GF-D8 (cell line): ENCODE measurements at places on chromosomes 6 and 20.

GRCh38 chr6:156741287-156742073 is 35.7 kb upstream of the ARID1B start:
- no peak for DNase-seq

DNA sequence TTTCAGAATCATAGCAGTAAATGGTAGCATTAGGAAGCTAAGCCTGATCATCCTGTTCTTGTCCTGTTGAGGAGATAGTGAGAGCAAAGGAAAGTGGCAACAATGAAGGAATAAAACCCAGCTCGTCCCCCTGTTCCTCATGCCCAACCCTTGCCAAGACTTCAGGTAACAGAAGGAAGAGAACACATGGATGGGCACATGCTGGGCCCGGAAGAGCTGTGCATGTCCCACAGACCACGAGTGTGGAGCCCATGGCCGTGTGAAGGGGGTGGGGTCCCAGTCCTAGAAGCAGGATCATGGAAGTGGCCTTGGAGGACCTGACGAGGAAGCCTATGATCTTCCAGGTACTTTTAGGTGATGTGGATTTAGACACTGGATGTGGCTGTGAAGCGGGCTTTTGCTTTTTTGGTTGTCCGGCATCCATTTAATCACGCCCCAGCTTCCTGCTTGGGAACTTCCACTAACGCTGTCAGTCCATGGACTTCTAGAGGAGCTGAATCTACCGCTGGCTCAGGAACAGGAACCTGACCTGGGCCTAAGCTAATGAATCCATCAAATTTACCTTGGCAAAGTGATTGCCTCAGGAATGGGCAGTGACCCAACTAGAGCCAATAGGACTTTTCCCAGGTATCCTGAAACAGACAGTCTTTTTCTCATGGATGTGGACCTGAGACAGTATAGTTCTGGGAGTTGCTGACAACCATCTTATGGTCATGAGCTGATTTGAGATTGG is 79.3 kb upstream of the ARMC2 start:
- no peak for DNase-seq

DNA sequence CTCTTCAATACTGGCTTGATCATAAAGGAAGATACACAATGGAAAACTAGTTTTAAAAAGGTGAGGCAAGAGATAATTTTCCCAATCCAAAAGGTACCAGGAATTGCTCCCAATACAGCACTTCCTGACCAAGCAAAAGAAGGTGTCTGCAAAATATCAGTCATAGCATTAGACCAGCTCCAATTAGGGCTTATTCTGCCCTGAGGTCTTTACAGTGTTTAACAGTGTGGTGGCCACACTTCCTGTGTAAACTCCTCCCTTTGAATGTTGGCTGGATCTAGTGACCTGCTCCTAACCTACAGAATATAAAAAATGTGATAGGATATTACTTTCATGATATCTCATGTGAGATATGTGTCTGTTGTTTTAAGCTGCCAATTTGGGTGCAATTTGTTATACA is 57.1 kb upstream of the BTN3A2 start:
- DNase-seq: no peak

DNA sequence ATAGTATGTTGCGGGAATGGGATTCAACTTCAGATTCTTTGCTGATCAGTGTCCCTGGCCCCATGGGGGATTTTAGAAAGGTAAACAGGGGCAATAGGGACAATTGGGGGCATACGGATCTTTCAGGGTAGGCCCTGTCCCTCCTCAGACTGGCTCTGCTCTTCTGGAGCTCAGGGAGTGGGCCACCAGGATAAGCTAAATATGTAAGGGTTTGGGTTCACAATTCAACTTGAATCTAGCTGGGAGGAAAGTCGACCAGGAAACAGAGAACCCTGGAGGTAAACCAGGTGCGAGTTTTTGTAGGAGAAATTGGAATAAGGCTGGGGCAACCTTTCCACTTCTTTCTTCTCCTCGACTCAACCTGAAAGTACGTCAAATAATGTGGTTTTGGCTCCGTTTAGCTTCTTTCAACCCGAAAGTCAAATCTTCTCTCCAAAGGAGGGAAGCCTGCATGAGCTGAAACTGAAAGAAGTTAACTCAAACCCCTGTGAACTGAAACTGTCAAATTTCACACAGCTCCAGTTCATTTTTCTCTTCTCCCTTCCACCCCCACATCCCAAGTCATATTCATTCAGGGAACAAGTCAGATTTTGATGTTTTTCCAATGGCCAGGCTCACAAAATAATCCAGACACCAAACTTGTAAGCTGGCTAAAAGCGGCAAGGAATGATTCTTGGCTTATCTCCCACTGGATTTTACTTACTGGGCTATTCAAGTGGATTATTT is 278.2 kb downstream of the CLIC5 start:
- no peak for DNase-seq

DNA sequence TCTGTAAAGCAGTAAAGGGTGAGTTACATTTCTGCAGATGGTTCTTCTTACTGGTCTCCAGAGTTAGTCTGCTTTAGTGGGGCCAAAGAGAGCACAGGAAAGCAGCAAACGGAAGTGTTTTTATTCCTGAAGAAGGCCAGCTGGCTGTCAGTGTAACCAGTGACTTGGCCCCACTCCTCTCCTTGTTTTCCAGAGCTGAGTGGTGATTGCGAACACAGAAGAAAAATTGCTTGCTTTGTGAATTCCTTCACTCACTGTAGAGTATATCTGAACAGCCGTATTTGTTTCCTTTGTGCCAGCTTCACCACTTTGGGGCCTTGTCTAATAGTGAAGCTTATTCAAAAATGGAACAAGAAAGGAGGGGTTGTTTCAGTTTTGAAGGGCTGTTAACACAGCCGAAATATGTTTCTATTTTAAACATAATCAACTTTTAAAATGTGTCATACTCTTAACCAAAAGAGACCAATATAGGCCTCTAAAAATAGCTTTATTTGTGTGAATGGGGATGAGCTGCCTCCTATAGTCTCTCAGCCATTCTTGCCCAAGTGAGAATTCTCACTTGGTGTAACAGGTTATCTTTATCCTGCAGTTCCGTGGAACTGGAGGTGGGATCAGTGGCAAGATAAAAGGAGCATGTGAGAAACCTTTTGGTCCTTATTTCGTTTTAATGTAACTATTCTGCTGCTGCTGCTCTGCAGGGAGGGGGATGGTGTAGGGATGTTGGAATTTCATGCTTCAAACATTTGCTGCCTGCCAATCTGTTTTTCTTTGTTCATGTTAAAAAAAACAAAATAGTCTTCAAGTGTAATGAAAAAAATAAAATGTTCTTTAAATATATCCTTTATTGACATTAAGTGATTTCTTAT is 37.8 kb downstream of the ZC2HC1B start:
- no peak for DNase-seq

GRCh38 chr6:75495011-75495410 is 1.4 kb upstream of the FILIP1 start:
- no peak for DNase-seq

DNA sequence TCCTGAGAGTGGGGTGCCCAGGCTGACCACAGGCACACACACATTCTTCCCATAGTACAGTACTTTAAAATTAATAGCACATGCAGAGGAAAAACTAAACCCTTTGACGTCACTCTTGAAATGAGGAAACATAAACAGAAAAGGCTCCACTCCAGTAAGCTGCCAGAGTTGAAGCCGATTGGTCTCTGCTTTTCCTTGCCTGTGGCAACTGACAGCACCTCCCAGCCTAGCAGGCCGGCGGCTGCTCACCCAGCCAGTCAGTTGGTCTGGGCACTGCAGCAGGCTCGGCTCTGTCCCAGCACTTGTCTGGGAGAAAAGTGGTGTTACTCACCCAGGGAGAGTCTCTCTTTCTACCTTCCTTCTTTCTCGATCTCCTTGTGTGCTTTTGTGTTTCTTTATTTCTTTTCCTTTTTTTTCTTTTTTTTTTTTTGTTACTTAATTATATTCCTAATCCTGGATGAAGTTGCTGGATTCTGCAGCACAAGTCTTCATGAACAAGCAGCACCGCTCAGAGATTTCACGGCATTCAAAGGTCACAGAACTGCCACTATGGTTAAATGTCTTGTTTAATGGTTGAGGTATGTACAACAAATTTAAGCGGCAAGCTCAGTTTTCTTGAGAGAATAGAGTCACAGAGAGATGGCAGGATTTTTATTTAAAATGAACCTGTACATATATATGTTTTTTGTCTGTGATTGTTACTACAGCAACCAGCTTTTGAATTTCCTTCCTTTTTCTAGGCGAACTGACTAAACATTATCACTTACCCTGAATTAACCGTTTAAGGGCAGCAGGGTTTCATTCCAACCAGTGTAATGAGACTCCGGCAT is at the start of gene PDE7B:
Gene PDE7B (plus strand): TSS at position 260 of the 830 bp plus-strand sequence.
- no peak for DNase-seq

DNA sequence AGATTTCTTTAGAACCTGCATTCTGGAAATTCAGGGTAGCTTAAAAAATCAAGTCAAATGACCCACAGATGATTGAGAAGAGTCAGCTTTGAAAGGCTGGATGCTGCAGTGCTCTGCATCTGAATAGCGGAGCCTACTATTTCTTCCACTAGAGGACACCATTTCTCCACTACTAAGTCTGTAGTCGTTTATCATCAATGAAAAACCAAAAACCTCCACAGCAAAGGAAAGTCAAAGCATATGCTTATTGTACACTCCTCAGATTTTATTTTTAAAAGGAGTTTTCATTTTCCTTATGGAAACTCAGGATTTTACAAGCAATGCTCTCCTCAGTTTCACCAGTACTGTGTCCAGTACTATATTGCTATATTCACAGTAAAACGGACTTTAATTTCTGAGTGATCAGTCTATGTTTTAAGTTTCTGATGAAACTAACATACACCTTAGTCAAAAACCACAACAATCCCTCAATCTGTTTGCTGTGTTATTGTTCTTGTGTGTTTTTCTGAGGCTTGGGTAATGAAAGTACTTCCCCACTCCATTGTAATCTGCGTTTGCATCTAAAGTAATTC is 50.5 kb upstream of the ENPP5 start:
- peak; percentile 2 for DNase-seq

DNA sequence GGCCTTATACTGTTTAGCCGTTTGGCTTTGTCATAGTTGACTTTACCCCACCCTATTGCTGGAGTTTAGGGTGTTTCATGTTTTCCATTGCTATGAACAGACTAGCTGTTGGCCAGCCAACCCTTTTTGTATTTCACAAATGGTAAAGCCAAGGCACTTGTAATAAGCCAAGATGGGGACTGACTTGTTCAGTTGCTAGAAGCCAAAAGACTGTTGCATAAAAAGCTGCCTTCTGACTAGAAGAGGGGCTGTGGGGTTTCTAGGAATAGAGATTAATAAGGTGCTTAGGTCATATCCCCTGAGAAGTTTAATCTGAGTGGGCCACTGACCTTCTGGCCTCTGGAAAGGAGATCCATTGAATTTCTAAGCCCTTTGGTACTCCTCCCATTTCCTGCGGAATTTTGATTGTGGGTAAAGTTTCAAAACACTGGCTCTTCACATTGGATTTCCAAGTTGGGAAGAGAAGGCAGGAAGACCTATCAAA is 211.1 kb downstream of the PLCB4 start:
- no peak for DNase-seq

DNA sequence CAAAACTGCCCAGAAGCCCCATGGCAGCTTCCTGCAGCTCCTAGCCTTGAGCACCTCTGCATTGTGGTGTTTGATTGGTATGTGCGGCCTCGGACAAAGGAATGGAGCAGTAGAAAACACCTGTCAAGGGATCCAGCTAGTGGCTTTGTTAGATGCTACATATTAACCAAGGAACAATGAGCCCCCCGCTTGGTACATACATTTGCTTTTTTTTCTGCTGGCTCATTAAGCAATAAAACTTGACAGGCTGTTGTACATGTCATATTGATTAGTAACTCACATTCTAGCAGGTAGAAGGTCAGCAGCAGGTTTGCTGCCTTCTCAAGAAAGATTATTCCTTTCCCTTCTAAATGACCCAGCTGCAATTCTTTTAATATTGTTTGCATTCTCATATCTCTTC is 937 bp downstream of the SPACA1 start:
- DNase-seq: no peak

- no peak for DNase-seq
These were observed 747.3 kb downstream of the COL12A1 start for GRCh38 chr6:74458536-74458935.

GRCh38 chr20:7231303-7231702 is 463.8 kb downstream of the BMP2 start:
- no peak for DNase-seq

DNA sequence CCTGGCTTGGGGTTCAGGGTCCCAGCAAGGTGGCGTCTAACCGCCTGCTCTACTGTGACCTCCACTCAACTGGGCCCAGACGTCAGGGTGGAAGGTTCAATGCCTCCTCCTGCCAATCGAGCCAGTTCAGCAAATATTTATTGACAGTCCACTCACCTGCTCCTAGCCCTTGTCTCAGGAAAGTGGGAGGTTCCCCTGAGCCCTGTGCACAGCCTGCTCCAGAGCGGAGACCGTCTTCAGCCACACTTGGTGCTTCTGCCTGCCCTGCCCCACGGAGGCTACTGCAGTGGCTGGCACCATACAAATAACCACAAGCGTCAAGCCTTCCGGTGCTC is 6.1 kb downstream of the CCDC167 start:
- DNase-seq: no peak

DNA sequence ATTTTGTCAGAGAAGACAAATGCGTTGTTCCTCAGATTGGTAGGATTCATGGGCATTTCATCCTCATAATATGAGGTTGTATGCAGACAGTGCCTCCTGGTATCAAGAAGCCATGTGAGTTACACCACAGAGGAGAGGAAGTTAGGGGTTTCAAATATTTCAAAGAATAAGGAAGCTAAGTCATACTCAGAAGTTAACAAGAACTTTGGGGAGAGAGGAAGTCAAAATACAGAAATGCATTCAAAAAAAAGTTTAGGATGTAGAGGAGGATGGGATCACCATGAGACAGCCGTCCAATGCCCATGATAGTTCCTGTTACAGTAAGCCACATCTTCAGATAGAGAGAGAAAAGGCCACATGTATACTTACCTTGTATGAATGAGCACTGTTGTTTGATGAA is 22.3 kb downstream of the HLA-DOB start:
- peak; percentile 67 for DNase-seq

DNA sequence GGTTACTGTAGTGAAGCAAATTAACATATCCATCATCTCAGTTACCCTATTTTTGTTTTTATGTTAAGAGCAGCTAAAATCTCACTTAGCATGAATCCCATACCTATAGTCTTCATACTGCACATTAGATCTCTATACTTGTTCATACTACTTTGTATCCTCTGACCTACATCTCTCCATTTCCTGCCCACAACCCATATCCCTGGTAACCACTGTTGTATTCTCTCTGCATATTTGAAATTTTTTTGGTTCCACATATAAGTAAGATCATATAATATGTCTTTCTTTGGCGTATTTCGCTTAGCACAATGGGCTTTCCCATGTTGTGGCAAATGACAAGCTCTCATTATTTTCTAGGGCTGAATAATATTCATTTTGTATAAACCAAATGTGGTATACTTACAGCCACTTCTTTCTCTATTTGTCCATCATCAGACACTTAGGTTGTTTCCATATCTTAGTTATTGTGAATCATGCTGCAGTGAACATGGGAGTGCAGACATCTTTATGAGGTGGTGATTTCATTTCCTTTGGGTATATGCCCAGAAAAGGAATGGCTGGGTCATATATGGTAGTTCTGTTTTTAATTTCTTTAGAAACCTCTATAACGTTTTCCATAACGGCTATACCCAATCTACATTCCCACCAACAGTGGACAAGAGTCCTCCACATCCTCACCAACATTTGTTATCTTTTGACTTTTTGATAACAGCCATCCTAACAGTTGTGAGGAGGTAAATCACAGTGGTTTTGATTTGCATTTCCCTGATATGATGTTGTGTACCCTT is 39.8 kb downstream of the BACH2 start:
- no peak for DNase-seq

- no peak for DNase-seq
These were observed 156.9 kb downstream of the INSM1 start for GRCh38 chr20:20524756-20525155.

- no peak for DNase-seq
These were observed 133.7 kb downstream of the MYO6 start for GRCh38 chr6:75882734-75883133.
